RCC 7860 (cell line): ENCODE measurements at places on chromosomes 2 and 18.

DNA sequence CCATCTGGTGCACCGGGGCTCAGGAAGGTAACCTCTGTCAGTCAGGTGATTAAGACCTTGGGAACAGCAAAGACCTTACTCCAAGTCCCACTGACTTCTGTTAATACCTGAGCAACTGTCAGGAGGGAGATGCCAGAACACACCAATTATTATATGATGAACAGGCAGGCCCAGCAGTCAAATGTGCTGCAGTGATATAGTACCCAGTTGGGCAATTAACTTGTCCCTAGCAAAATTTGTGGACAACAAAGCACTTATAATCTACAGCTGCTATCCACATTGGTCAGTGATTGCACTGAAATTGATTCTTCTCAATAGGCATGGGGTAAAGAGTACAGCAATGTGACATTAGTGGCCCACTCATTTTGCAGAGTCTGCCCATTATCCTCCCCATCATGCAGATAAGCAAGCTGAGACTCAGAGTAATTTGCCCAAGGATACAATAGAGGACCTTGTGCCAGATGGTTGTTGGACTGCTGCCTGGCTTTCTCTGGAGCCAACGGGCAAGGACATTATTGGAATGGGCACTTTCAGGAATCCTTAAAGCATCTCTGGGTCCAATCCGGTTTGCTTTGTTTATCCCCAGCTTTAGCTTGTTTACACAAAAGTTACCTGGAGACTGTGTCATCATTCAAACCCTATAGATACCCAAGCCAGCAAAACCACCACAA lies 147.6 kb downstream of the CCBE1 start:
- DNase-seq = no peak

DNA sequence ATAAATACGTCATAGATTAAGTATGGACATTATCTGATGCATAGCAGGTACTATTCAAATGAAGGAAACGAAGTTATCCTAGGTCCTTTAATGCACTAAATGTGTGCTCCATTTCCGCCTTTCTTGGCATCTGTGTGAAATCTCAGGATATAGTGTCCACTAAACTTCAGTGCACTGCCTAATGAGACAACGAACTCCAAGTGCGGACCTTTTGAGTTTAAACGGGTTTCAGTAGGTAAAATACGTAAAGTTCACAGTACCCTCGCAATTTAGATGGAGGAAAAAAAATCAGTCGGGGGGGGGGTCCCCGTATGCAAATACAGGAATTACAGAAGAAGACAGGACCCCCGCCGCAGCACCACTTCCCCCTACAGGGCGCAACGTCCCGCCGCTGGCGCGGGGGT lies 729 bp upstream of the REL start:
- DNase-seq = no peak

GRCh38 chr18:63619661-63620060 lies 24.4 kb downstream of the SERPINB4 start:
- DNase-seq = no peak

DNA sequence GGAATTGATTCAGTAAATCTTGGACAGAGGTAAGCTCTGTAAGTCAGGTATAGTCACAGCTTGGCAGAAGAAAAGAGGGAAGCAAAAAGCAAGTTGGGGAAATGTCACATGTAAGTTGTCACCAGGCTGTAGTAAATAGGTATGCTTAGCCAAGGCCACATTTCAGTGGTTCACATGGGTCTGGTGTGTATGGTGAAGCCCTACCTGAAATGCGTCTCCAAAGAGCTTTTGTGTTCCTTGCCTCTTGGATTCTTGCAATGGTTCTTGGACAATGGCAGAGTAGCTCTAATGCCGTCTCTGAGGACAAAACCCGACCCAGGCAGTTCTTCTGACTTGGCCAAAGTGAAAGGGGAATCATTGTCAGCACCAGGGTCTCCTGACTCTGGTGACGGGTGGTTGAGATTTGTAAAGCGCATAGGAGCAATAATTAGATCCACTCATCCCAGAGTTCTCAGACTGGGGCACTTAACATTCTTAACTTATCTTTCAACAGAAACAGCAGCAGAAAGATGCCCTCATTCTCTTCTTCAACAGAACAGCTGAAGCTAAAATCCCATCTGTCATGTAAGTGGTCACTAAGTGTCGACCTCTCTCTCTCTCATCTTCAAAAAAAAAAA lies 34.4 kb upstream of the RPL37A start:
- DNase-seq = no peak

DNA sequence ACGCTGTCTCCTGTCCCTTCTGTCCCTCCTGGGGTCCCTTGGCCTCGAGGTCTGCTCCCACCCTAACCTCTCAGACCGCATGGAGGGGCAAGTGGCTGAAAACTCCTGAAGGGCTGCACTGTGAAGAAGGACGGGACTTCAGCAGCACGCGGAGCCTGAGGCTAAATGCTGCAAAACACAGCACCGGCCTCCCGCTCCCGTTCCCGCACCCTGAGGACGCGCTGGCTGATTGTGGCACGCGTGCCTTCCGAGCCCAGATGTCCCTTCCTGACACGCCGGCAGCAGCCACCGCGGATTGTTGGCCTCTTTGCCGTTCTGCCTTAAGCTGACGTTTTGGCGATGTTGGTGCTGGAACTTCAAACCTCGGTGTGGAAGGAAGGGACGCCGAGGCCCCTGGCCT lies 125.9 kb upstream of the CTDP1 start:
- DNase-seq = no peak

DNA sequence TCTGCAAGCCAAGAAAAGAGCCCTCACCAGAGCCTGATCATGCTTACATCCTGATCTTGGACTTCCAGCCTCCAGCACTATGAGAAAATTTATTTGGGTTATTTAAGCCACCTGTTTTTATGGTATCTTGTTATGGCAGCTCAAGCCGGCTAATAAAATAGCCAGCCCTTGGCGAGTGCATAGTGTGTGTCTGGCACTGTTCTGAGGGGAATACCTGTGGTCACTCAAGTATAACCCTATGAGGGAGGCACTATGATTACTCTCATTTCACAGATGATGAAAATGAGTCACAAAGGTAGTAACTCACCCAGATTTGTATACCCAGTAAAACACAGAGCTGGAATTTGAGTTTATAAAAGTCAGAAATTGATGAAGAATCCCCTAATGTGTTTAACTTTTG lies 556.9 kb upstream of the SETBP1 start:
- DNase-seq = no peak

DNA sequence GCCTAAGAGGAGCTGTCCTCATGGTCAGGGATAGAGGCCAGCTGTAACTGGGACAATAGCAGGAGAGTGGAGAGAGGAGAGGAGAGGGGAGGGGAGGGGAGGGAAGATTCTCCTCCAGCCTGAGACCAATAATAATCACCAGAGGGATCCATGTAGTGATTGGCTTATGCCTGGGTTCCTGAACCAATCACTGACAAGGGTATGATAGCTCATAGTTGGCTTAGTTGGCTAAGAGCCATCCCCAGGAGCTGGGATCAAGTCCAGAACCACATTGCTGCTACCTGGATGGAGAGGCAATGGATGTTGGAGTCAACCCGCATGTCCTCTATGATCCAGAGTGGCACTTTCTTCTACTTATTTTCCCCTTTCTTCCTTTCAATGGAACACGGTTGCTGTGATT lies 7.7 kb upstream of the ST8SIA5 start:
- DNase-seq = no peak

DNA sequence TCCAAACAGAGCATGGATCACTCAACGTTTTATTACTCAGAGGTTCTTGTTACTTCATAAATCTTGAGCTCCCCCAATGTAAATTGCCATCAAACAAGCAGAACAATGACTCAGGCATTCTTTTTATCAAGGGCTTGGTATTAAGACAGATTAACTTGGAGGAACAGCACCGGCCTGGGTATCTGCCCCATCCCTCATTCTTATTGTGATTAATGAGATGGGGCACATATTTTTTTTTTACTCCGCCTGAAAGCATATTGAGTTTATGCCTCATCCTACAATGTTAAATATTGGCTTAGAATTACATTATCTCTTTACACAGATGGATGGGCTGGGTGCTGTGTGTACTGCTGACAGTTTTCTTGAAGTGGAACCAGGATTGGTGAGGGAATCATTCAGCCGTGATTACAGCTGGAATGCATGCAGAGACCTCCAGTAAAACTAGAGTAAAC lies 387.3 kb downstream of the CLIP4 start:
- peak; percentile 11 for DNase-seq

- DNase-seq = no peak
Measured at GRCh38 chr2:132645176-132645575, 24.8 kb downstream of the LYPD1 start.

DNA sequence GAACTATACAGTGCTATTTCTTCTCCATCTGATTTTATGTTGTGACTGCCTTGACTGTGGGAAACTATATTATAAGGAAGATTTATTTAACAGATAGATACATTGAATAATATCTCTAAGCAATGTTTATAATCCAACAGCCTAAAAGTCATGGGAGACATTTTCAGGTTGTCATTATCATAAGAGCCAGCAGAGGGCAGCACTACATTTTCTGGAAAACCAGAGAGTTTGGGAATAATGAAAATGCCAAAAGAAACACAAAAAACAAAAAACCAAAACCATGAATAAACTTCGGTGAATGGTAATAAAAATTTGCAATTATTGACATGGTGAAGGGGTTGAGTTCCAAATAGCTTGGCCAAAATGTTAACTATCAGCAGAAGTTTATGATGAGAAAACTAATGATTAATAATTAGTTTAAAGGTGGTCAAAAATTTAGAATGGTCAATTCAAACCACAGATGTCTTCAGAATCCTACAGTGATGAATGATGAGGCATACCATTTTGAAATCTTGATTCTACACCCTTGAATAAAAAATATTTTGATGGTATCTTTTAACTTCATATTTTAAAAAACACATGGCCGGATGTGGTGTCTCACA lies 4.7 kb downstream of the EEF1B2 start:
- peak; percentile 16 for DNase-seq

GRCh38 chr2:83191316-83191715 lies 1267.8 kb downstream of the SUCLG1 start:
- no peak for DNase-seq

DNA sequence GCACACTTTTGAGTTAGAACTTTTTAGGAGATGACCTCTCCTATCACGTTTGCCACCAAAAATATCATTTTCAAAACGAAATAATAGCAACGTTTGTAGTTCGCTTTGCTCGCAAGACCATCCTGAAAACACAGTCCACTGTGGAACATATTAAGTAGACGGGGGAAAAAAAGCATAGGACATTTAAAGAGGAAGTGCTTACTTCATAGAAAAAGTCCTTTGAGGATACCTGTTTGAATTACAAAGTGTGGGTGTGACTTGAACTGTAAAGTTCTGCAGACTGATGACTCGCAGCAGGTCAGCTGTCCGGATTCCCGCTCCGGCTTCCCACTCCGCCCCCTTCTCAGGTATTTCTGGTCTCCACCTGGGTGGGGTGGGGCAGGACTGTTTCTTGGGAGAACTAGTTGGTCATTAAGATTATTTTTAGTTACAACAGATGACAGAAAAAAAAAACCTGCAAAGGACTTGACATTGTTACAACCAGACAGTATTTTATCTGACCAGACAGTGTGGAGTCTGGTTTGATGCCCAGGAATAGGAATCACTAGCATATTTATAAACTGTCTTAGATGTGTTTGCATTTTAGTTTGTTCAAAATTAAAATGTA lies 13.3 kb downstream of the CNOT11 start:
- DNase-seq = no peak

- DNase-seq = no peak
Measured at GRCh38 chr2:148586522-148587128, 57.9 kb upstream of the EPC2 start.

DNA sequence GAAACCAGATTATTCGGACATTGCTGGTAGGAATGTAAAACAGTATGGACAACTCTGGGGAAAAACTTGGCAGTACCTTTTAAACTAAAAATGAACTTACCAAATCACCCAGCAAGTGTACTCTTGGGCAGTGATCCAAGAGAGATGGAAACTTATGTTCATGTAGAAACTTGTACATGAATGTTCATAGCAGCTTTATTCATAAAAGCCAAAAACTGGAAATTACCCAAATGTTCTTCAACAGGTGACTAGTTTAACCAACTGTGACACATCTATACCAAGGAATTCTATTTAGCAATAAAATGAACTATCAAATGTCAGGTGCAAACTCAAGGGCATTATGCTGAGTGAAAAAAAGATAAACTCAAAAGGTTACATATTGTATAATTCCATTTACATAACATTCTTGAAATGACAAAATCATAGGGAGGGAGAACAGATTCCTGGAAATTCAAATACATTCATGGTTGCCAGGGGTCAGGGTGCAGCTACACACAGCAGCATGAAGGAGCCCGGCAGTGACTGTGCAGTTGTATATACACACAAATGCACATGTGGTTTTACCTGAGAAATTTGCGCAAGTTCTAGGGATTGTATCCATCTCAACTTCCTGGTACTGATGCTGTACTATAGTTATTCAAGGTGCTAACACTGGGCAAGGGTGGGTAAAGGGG lies 3.5 kb upstream of the RNU4ATAC start:
- DNase-seq = no peak

DNA sequence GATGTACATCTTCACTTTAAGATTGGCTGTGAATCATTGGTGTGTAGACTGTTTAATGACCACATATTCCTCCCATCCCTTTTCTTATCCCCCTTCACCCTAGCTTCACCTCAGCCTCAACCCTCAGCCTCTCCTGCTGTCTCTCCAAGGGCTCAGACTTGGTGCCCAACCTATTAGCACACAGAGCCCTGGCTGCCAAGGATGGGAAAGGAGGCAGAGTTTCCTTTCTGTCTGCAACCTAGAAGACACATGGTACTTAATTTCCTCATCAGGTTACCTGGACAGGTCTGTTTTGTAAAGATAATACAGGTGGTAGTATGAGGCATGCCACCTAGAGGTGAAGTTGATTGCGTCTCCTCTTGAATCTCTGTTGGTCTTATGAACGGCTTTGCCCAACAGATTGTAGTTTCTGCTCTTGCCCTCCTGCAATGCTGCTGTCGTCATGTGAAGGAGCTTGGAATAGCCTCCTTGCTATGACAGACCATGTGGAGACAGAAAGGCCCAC lies 44.5 kb upstream of the RMND5A start:
- DNase-seq = no peak

DNA sequence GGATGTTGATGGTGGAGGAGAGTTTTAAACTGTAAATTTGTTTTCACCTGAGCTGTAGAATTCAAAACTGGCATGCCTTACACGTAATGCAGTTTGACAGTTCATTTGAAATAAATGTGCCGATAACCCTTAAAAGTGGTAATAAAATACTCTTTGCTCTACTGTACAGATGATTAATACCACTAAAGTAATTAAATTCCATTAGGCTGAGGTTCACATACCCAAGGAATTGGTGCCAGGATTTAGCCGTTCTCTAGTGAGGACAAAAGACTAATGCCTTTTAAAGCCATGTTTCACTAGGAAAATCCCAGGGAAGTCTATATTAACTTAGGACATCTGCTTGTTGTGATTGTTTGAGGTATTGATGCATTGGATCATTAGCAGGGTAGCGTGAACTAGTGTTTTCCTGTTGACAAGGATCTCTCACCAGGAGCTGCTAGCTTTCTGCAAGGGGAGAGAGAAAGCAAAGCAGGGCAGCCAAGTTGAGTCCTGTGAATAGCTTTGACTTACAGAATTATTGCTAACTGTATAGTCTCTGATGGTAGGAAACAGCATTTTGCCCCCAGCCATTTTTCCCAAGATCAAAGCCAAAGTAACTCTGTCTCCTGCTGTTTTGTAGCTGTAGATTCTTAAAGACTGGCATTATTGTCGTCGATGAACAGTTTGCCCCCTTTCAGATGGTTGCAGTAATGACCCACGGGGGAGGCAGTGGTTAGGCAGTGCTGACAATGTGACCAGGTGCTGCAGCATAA lies 280.9 kb upstream of the FANCL start:
- DNase-seq = no peak
